ENCODE measurements at places on chromosomes 2 and 18.

GRCh38 chr2:22279541-22279940 is 1105.4 kb upstream of the KLHL29 start:
- DNase-seq: no peak

DNA sequence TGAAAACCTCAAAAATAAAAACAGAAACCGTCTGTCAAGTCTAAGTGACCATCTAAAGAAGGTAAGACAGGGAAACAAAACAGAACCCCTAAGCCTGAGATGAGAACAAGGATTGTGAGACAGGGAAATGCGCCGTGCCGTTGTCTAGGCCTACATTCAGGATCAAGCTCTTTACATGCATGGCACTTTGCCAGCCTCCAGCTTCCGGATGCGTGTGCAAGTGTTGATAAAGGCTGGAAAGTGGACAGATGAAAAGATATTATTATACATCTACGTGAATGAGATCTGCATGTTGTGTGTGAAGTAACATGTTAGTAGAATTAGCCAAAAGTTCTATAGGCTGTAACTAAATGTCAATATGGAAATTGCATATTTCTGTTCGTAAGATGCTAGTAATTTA is 28.6 kb upstream of the TMEM87B start:
- DNase-seq: no peak

GRCh38 chr2:237715459-237715947 is 83.1 kb upstream of the RBM44 start:
- no peak for DNase-seq

GRCh38 chr18:75132098-75132870 is 76.7 kb downstream of the PTGR3 start:
- DNase-seq: no peak

- no peak for DNase-seq
These were observed 20.8 kb upstream of the ADAM23 start for GRCh38 chr2:206422493-206422892.

- DNase-seq: no peak
These were observed 74.5 kb upstream of the RFX8 start for GRCh38 chr2:101549371-101549770.

- no peak for DNase-seq
These were observed 159.3 kb upstream of the RND3 start for GRCh38 chr2:150646746-150647145.

Data from glutamatergic neuron (in vitro differentiated cells).